ENCODE measurements at places on chromosomes 1 and 21.

- DNase-seq = no peak
Observed at GRCh38 chr1:115090540-115090939, 1.2 kb upstream of the TSPAN2 start.

DNA sequence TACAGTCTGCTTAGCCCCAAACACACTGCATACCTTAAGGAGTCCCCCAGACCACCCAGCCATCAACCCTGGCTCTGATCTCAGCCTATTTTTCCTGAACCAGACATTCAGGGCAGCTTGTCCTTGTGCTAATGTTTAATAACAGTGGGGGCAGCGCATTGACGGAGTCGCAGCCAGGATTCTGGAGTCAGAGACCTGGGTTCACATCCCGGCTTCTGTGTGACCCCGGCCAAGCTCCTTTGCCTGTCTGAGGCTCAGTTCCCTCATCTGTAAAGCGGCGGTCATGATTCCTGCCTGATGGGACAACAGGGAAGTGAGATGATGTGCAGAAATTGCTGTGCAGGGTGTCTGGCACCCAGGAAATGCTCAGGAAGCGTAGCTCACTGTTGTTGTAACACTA lies 63.1 kb downstream of the MATN1 start:
- DNase-seq = no peak

GRCh38 chr1:33042831-33043230 lies 6.1 kb upstream of the AK2 start:
- no peak for DNase-seq

- DNase-seq = no peak
Observed at GRCh38 chr1:205709640-205710039, 29.3 kb upstream of the SLC45A3 start.

DNA sequence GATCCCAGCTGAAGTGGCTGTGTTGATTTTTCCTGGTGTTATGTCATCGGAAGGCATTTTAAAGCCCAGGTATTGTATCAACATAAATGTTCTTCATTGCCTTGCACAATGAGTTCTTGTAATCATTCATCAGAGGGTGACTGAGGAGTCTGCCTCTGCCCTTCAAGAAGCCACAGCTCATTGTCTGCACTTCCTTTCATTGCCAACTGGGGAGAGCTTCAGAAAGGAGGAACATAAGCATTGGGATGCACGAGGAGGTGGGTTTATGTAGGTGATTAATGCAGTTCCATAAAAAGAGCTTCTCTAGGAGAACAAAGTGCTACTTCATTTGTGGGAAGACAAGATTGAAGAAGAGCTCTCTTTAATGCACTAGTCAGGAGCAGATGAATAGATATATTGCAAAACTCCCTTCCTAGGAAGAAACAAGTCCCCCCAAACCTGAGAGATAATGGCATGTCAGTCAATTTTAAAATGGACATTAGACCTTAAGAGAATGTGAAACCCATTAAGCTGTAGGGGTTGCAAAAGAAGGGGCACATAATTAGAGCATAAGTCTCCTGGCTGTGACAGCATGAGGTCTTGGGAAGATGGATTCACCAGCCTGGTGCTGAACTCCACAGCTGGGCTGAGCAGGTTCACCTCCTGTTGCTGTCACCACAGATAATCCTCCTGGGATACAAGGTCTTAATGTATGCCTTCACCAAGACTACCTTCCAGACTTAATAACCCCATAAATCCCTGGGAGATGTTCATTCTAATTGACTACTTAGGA lies 124.6 kb downstream of the BACH1 start:
- no peak for DNase-seq

DNA sequence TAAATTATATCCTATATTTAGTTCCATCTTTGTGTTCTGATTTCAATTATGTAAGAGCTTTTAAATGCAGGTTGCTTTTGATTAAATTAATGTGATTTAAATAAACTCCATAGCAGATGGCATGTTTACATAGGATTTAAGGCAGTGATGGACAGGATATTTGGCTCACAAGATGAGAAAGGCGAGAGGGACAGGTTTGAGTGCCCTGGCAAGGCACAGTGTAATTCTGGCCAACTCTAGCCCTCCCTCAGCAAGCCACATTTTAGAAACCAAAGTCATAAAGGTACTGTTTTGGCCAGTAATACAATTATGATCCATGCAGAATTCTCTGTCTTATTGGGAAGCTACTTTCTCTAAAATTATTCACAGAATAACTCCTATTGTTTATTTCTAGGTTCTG lies 50.6 kb upstream of the C1orf146 start:
- DNase-seq = no peak

GRCh38 chr1:82762829-82763532 lies 962.2 kb downstream of the ADGRL2 start:
- no peak for DNase-seq

GRCh38 chr1:203702130-203702577 lies 62.8 kb upstream of the LAX1 start:
- peak; percentile 62 for DNase-seq

- DNase-seq = no peak
Observed at GRCh38 chr1:220884109-220884980, 5.1 kb downstream of the HLX start.

DNA sequence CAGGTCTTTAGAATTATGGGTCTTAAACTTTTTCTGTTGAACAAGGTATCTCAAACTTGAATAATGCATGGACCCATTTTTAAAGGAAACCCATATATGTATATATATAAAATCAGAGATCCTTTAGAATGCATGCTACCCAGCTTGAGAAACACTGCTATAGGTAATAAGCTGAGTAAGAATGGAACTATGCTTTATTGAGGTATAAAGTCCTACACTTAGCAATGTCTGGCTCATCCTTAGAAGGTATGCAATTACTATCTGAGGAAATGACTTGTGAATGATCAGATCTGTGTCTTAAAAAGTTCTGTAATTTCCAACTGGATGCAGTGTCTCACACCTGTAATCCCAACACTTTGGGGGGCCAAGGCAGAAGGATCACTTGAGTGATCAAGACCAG lies 11.2 kb downstream of the TRAF3IP3 start:
- DNase-seq = no peak

GRCh38 chr21:40800126-40800525 lies 46.8 kb downstream of the DSCAM start:
- no peak for DNase-seq

DNA sequence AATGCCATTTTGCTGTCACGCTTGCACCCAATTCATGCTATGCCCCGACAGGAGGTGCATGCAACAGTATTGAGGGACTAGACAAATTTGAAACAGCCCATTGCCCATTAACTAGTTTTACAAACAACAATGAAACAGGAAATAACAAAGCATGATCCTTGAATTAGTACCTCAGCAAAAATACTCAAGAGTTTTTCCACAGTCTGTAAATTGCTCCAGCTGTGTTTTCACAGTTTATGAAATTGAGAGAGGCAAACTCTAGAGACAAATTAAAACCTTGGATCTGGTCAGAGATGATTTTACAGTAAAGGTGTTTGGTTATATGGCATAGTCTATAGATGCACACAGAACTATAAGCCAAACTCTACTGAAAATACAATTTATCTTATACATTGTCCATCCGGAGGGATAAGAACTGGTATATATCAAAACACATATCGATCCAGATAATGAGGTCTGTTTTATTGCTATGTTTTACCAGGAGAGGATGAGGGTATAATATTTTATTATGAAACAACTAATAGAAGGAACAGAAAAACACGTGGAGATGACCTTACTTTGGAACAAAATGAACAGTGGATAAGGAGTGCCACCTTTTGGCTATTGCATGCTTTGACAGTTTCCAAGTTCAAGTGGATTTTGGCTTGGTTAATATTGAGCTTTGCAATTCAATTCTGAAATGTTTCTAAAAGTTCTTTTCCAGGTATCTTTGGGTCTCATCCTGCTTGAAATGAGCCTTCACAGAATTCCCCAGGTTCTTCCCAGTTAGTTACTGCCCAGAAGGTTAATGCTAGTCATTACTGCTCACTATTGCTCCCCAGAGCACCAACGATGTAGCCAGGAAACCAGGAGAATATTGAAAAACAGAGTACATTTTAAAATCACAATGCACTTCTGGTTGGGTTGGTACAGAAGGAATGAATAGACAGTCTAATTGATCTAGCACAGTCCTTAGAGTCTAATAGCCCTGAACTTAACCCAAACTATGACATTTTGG lies 45.7 kb downstream of the ZC3H11B start:
- DNase-seq = peak; percentile 45

GRCh38 chr1:172616636-172617035 lies 42.3 kb upstream of the FASLG start:
- no peak for DNase-seq

- peak; percentile 71 for DNase-seq
Observed at GRCh38 chr1:117754061-117754969, 148.5 kb downstream of the TENT5C start.

GRCh38 chr1:203306965-203307541 lies 1.7 kb downstream of the BTG2 start:
- peak; percentile 42 for DNase-seq

GRCh38 chr1:79808816-79809475 lies 802.4 kb upstream of the ADGRL4 start:
- DNase-seq = no peak

DNA sequence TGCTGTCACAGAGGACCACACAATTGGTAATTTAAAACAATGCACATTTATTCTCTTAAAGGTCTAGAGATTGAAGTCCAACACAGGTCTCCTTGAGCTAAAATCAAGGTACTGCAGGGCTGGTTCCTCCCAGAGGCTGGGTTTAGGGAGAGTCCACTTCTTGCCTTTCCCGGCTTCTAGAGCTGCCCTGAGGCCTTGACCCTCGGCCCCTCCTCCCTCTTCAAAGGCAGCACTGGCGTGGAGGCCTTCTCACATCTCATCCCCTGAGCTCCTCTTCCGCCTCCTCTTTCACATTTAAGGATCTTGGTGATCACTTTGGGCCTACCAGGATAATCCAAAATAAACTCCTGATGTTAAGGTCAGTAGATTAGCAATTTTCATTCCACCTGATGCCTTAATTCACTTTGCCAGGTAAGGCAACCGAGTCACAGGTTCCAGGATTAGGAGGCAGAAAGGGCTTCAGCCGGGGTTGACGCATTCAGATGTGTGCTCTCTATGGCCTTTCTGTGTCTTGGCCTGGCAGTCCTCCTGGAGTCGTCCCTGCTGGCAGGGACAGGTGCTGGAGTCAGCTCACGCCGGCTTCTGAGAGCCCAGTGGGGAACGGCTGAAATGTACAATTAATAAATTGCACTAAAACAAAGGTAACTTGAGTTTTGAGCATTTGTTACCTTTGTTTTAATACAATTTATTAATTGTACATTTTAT lies 61.2 kb upstream of the ABCG1 start:
- no peak for DNase-seq

- DNase-seq = no peak
Observed at GRCh38 chr1:7076572-7076971, 291.3 kb downstream of the CAMTA1 start.

DNA sequence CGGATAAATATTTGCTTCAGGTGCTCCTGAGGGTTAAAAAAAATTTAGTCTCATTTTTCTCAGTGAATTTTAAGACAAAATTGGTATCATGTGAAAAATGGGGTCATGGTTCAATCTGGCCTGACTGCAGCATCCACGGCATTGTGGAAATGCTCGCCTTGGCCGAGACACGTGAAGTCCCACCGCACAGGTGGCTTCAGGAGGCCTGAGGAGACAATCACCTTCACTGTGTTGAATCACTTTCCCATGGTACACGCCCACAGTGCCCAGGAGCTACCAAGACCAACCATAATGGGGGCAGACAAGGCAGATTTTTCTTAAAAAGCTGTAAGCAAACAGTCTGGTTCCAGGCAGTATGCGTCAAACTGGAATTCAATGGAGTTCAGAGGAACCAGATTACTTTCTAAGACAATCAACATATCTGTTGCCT lies 11.0 kb upstream of the CPLANE2 start:
- DNase-seq = no peak

- DNase-seq = no peak
Observed at GRCh38 chr1:219465212-219466093, 147.5 kb downstream of the ZC3H11B start.

DNA sequence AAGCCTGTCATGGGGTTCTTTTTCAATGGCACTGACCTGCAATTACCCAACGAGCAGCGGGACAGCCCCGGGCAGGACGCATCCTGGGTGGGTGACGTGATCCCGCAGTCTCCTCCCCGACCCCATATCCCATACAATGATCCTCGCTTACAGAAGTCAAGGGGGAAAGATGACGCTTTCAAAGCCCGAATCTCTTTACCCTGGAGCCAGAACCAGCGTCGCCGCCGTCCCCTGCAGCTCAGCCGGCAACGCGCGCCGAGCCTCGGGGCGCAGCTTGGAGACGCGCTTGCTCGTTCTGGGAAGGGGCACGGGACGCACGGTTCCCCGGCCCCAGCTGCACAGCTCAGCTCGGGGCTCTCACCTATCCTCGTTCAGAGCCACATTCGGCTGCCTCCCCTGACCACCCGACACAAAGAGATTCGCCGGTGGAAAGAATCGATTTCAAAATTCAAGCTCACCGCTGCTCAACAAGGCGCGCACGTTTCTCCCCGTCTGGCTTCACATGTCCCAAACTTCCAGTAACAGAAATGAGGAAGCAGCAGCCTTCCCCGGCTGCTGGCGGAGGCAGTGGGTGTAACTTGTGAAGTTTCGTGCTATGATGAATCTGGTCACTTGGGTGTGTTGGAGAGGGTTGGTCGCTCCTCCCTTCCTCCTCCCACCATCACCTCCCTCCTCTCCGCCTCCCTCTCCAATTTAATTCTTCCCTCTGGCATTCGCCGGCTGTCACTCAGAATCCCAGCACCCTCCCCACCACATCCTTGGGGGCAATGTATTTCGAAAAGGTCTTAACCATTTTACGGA lies at the start of gene TIAM1:
Gene TIAM1, minus strand, starts transcription at position 582 of the 801 bp plus-strand sequence. CDS start 77,289 bp downstream, outside the sequence.
- DNase-seq = no peak

GRCh38 chr1:167339405-167339804 lies 118.7 kb downstream of the POU2F1 start:
- DNase-seq = no peak
